ENCODE measurements at places on chromosomes 2 and 18. TPM values are rescaled to one million over a fixed set of nuclear protein-coding genes. Genes with fewer than 3 reads are reported as not detected.

DNA sequence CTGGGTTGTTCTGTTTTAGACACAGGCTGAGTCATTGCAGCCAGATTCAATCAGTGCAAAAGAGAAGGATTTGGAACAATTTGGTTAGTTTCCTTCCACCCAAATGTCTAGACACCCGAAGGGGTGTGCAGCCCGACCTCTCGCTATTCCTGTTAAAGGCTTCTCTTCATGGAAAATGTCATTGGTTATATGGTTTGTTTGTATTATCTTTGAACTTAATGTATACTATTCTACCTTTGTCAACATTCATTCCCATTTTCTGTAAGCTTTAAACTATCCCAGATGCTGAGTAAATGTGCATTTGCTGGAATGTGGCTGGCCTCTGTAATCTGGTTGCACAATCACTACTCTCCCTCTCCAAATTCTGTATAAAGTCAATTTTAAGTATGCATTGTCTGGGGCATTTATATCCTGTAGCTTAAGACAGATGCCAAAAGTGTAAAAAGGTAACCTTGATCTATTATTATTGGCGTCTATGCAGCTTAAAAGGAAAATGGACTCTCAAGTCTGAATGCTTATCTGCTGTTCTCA is 80.4 kb upstream of the RND3 start:
- H3K27me3 ChIP-seq = no peaks in the 10 kb centered on the region
- H3K27ac ChIP-seq = no peak overlapping the region
- no peak for DNase-seq
- H3K4me3 ChIP-seq = no peak overlapping the region
- H3K36me3 ChIP-seq = no peaks in the 10 kb centered on the region
- H3K4me1 ChIP-seq = no peaks in the 10 kb centered on the region

GRCh38 chr2:200693836-200694470 is 108.1 kb downstream of the AOX1 start:
- no peaks in the 10 kb centered on the region for H3K27me3 ChIP-seq
- no peaks in the 10 kb centered on the region for H3K36me3 ChIP-seq
- H3K27ac ChIP-seq = no peak overlapping the region
- no peaks in the 10 kb centered on the region for H3K4me1 ChIP-seq
- no peak for DNase-seq

The PCARE gene
- not detected for total RNA-seq

GRCh38 chr2:120552079-120552478 is 183.6 kb upstream of the GLI2 start:
- no peaks in the 10 kb centered on the region for H3K27me3 ChIP-seq
- no peak overlapping the region for H3K4me3 ChIP-seq
- no peak overlapping the region for H3K27ac ChIP-seq

The GPR45 gene
- not detected for total RNA-seq

- DNase-seq = no peak
- no peaks in the 10 kb centered on the region for H3K4me1 ChIP-seq
- no peaks in the 10 kb centered on the region for H3K27me3 ChIP-seq
- H3K36me3 ChIP-seq = peaks cover 5% of the 10 kb centered on the region
- no peak overlapping the region for H3K27ac ChIP-seq
- H3K4me3 ChIP-seq = no peak overlapping the region
These were observed 39.9 kb downstream of the STK17B start for GRCh38 chr2:196131384-196131937.

GRCh38 chr2:148802448-148803220 is 72.4 kb upstream of the KIF5C start:
- no peaks in the 10 kb centered on the region for H3K27me3 ChIP-seq
- no peaks in the 10 kb centered on the region for H3K4me1 ChIP-seq
- no peak for DNase-seq

- H3K36me3 ChIP-seq = no peaks in the 10 kb centered on the region
- no peak overlapping the region for H3K27ac ChIP-seq
- no peak overlapping the region for H3K4me3 ChIP-seq
- no peaks in the 10 kb centered on the region for H3K4me1 ChIP-seq
These were observed 271.3 kb downstream of the KCNS3 start for GRCh38 chr2:18149660-18150246.

The FAM237A gene
- total RNA-seq = not detected

The BOD1L2 gene
- not detected for total RNA-seq

DNA sequence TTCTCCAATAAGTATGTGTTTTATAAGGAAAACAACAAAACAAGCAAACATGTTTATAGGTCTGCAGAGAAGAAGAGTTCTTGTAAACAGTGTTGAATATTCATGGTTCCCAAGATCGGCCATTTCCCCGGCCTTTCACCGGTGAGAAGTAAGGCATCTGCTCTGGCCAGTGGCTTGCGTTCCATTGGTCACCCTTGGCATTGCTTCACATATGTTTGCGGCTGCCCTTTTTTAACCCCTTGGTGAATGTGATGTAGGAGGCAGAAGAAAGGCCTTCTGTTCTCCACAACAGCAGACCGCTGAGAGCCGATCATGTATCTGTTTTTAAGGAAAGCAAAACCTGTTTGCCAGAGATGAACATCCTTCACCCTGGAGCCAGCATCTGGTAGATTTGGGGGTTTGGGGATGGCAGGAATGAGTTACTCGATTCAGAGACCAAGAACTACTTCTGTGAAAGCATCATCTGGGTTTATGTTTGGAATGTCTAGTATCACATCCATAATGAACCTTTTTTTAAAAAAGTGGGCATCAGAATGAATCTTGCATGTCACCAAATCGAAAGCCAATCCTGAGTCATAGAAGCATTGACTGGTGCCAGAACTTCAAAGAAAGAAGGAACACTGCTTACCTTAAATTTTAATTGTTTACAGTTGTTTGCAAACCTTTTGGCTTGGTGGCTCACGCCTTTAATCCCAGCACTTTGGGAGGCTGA is 112.3 kb downstream of the AGAP1 start:
- no peaks in the 10 kb centered on the region for H3K36me3 ChIP-seq
- no peaks in the 10 kb centered on the region for H3K27me3 ChIP-seq
- H3K27ac ChIP-seq = no peak overlapping the region
- no peaks in the 10 kb centered on the region for H3K4me1 ChIP-seq
- no peak for DNase-seq
- no peak overlapping the region for H3K4me3 ChIP-seq

- peak overlapping the region; percentile 66 for H3K27ac ChIP-seq
- H3K36me3 ChIP-seq = no peaks in the 10 kb centered on the region
- H3K4me1 ChIP-seq = peaks cover 56% of the 10 kb centered on the region
- peak; percentile 36 for DNase-seq
- H3K4me3 ChIP-seq = peak overlapping the region; percentile 37
These were observed 7.7 kb downstream of the LPIN1 start for GRCh38 chr2:11753886-11754699.

The BCS1L gene
- total RNA-seq = 21.4 TPM

The PFN4 gene
- not detected for total RNA-seq

- H3K4me1 ChIP-seq = no peaks in the 10 kb centered on the region
- no peaks in the 10 kb centered on the region for H3K27me3 ChIP-seq
- no peak overlapping the region for H3K27ac ChIP-seq
- no peak for DNase-seq
- no peaks in the 10 kb centered on the region for H3K36me3 ChIP-seq
These were observed 336.3 kb upstream of the NRXN1 start for GRCh38 chr2:51368250-51368649.

The CYP27A1 gene
- 10.6 TPM for total RNA-seq

The GNAL gene
- total RNA-seq = 1.4 TPM

The NBAS gene
- 41.6 TPM for total RNA-seq

GRCh38 chr2:151200277-151200676 is 61.4 kb downstream of the RBM43 start:
- no peaks in the 10 kb centered on the region for H3K27me3 ChIP-seq
- no peaks in the 10 kb centered on the region for H3K4me1 ChIP-seq
- H3K4me3 ChIP-seq = no peak overlapping the region
- no peaks in the 10 kb centered on the region for H3K36me3 ChIP-seq

DNA sequence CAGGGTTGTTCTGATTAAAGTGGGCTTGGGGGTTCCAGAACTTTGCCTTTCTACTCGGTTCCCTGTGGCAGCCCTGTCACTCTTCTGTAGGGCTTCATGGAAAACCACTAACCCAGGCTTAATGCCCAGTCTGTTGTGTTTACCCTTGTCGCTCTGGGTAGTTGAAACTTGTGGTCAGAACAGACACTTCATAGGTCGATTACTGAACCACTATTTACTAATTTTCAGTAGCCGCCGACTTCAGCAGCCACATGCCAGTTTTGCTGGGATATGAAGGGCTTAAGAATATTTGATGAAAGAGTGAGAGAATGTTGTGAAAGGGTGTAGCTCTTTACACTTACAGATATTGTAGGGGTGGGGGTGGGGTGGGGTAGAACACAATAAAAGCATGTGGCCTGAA is 362.3 kb downstream of the RND3 start:
- DNase-seq = no peak
- H3K4me1 ChIP-seq = no peaks in the 10 kb centered on the region
- no peaks in the 10 kb centered on the region for H3K27me3 ChIP-seq
- H3K4me3 ChIP-seq = no peak overlapping the region
- H3K27ac ChIP-seq = no peak overlapping the region

The EEF1B2 gene
- 1,236 TPM for total RNA-seq

The ALLC gene
- total RNA-seq = not detected

DNA sequence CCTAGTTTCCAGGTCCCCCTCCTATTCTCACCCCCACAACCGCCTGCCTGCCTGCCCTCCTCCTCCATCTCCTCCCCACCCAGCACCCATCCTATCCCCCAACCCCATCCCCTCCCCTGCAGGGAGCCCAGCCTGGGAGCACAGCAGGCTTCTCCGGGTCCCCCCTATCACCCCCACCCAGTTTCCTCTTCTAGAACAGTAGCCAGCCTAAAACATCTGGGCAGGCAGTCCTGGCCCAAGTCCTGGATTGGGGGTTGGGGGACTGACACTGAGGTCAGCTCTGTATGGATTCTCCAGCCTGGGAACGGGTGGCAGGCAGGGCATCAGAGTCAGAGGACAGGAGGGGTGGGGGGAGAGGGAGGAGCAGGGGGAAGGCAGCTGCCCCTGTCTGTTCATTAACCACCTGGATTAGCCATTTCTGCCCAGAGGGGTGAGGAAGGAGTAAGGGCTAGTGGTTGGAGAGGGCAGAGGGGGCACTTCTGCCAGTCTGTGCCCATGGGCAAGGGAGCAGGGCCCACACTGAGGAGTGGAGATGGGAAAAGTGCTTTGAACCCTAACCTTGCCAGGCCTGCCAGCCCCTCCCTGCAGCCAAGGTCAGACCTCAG is 60.0 kb downstream of the TNS1 start:
- H3K36me3 ChIP-seq = no peaks in the 10 kb centered on the region
- no peaks in the 10 kb centered on the region for H3K4me1 ChIP-seq
- no peak for DNase-seq
- H3K27me3 ChIP-seq = no peaks in the 10 kb centered on the region

GRCh38 chr18:13161276-13161899 is 57.2 kb upstream of the LDLRAD4 start:
- no peaks in the 10 kb centered on the region for H3K4me1 ChIP-seq
- DNase-seq = no peak
- H3K27me3 ChIP-seq = no peaks in the 10 kb centered on the region
- no peak overlapping the region for H3K27ac ChIP-seq
- no peaks in the 10 kb centered on the region for H3K36me3 ChIP-seq

The SERPINB10 gene
- not detected for total RNA-seq

- no peaks in the 10 kb centered on the region for H3K4me1 ChIP-seq
- DNase-seq = no peak
- H3K27me3 ChIP-seq = no peaks in the 10 kb centered on the region
- no peak overlapping the region for H3K27ac ChIP-seq
- H3K4me3 ChIP-seq = no peak overlapping the region
These were observed 45.0 kb downstream of the CYRIA start for GRCh38 chr2:16620590-16620989.

GRCh38 chr2:42844366-42844765 is 52.0 kb upstream of the HAAO start:
- no peaks in the 10 kb centered on the region for H3K4me1 ChIP-seq
- no peak overlapping the region for H3K27ac ChIP-seq
- no peaks in the 10 kb centered on the region for H3K36me3 ChIP-seq
- no peaks in the 10 kb centered on the region for H3K27me3 ChIP-seq
- no peak overlapping the region for H3K4me3 ChIP-seq
- DNase-seq = no peak

- H3K27me3 ChIP-seq = no peaks in the 10 kb centered on the region
- H3K36me3 ChIP-seq = no peaks in the 10 kb centered on the region
- DNase-seq = no peak
- H3K27ac ChIP-seq = no peak overlapping the region
These were observed 82.9 kb upstream of the CDKL4 start for GRCh38 chr2:39326644-39327043.

GRCh38 chr2:239748811-239749210 is 276.3 kb downstream of the NDUFA10 start:
- no peak overlapping the region for H3K4me3 ChIP-seq
- H3K27me3 ChIP-seq = no peaks in the 10 kb centered on the region
- H3K36me3 ChIP-seq = no peaks in the 10 kb centered on the region
- H3K4me1 ChIP-seq = peaks cover 18% of the 10 kb centered on the region
- DNase-seq = no peak

The KANSL1L gene
- 8.4 TPM for total RNA-seq

- H3K27ac ChIP-seq = peak overlapping the region; percentile 96
- no peaks in the 10 kb centered on the region for H3K36me3 ChIP-seq
- no peak for DNase-seq
- H3K4me3 ChIP-seq = no peak overlapping the region
- no peaks in the 10 kb centered on the region for H3K27me3 ChIP-seq
These were observed 31.8 kb downstream of the HDAC4 start for GRCh38 chr2:239368906-239369552.

The PTPN2 gene
- total RNA-seq = 76.2 TPM

The VIT gene
- total RNA-seq = not detected

Measured in naive thymus-derived CD4-positive, alpha-beta T cell (primary cell).